CD4-positive, alpha-beta T cell (primary cell): ENCODE measurements at places on chromosomes 7 and 10.

GRCh38 chr7:25780904-25781303 is 371.1 kb upstream of the NFE2L3 start:
- DNase-seq = no peak

DNA sequence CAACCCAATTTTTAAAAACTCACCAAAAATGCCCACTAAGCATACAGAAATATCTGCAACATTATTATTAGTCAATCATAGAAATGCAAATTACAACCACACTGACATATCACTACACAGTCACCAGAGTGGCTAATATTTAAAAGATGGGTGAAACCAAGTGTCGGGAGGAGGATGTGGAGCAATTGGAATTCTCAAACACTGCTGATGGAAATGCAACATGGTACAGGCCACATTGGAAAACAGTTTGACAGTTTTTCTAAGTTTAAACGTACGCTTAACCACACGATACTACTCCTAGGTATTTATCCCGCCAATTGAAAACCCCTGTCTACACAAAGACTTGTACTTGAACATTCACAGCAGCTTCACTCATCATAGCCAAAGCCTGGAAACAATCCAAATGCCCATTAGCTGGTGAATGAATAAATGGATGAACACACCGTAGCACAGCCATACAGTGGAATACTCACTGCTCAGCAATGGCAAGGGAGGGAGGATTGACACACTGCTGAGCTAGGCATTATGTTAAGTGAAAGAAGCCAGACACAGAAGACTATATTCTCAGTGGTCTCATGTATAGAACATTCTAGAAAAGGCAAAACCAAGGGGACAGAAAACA is 16.3 kb downstream of the GCK start:
- no peak for DNase-seq

- DNase-seq = no peak
These were observed 50.2 kb downstream of the ARHGAP22 start for GRCh38 chr10:48554656-48555055.

GRCh38 chr7:158935062-158935461 is 78.7 kb downstream of the DYNC2I1 start:
- no peak for DNase-seq

GRCh38 chr10:64320448-64320847 is 799.2 kb downstream of the REEP3 start:
- no peak for DNase-seq

DNA sequence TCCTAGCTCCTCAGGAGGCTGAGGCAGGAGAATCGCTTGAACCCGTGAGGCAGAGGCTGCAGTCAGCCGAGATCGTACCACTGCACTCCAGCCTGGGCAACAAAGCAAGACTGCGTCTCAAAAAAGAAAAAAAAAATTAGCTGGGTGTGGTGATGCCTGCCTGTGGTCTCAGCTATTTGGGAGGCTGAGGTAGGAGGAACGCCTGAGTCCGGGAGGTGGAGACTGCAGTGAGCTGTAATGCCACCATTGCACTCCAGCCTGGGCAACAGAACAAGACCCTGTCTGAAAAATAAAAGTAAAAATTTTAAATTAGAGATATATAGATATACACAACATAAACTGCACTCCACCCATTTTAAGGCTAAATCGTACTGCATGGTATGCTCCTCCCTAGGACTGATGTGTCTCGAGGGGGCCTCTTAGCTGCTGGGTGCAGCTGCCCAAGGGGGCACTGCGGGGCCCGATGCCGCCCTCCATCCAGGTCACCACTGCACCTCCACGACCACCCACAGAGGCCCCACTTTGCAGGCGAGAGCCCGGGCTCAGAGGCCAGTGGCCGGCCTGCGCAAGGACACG is 40.9 kb upstream of the FOXK1 start:
- no peak for DNase-seq

GRCh38 chr7:89232-90019 is 102.9 kb upstream of the FAM20C start:
- DNase-seq = no peak

DNA sequence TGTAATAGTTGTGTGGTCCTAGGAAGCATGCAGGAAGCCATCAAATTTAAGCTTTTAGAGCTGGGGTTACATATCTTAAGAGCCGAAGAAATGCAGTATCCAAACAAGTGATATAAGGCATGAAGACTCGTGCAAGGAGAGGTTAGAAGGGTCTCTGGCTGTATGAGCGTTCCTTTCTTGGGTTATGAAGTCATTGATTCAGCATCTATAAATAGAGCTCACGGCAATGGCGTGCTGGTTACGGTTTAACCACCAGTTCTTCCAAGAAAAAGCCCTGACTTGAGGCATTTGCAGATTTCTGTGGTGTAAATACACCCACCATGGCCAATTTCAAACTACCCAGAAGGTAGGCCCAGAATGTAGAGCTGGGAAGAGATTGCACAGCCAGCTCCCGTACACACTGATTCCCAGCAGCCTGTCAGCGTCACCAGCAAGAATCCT is 72.0 kb upstream of the KAT6B start:
- DNase-seq = no peak

- no peak for DNase-seq
These were observed 19.6 kb downstream of the ABI1 start for GRCh38 chr10:26840938-26841732.

DNA sequence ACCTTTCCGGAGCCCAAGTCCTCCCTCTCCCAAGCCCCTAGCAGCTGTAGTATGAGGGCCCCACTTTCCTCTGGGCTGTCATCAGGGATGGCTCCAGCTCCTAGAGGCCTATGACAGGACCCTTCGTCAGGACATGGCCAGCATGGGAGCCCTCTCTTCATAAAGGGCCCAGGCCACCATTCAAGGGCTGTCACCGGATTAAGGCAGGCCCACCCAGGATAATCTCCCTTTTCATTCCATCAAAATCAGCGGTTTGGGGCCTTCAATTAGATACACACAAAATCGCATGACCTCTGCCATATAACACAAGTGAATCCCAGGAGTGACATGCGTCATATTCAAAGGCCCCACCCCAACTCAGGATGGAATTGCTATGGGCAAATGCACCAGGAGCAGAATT is 12.2 kb upstream of the GDF10 start:
- DNase-seq = no peak

DNA sequence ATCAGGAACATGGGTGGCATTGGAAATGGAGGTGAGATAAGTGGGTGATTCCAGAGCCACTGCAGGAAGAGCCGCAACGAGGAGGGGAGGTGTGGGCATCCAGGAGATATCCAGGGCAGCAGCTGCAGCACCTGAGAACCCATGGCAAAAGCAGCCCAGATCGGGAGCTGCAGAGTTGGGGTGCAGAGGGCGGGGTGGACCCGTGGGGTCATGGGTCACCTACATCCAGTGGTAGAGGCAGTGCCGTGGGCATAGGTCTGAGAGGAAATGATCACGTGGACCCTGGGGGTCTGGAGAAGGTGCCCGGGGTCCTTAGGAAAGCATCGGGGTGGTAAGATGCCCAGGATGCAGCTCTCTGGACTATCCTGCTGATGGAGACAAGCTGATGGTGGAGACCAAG is 530.0 kb downstream of the GLRX3 start:
- no peak for DNase-seq

GRCh38 chr10:49096890-49097445 is 18.4 kb downstream of the VSTM4 start:
- DNase-seq = no peak

GRCh38 chr10:16828701-16829175 is 11.5 kb upstream of the RSU1 start:
- DNase-seq = no peak

- no peak for DNase-seq
These were observed 296.7 kb upstream of the KLF6 start for GRCh38 chr10:4081685-4082111.

GRCh38 chr10:124916585-124917427 is 25.1 kb upstream of the ZRANB1 start:
- DNase-seq = peak; percentile 97

GRCh38 chr7:154914996-154915380 is 87.9 kb downstream of the PAXIP1 start:
- DNase-seq = no peak

- DNase-seq = no peak
These were observed 123.8 kb upstream of the RHOBTB1 start for GRCh38 chr10:61067671-61068336.

GRCh38 chr10:92405419-92405924 is 114.5 kb downstream of the MARCHF5 start:
- DNase-seq = no peak

DNA sequence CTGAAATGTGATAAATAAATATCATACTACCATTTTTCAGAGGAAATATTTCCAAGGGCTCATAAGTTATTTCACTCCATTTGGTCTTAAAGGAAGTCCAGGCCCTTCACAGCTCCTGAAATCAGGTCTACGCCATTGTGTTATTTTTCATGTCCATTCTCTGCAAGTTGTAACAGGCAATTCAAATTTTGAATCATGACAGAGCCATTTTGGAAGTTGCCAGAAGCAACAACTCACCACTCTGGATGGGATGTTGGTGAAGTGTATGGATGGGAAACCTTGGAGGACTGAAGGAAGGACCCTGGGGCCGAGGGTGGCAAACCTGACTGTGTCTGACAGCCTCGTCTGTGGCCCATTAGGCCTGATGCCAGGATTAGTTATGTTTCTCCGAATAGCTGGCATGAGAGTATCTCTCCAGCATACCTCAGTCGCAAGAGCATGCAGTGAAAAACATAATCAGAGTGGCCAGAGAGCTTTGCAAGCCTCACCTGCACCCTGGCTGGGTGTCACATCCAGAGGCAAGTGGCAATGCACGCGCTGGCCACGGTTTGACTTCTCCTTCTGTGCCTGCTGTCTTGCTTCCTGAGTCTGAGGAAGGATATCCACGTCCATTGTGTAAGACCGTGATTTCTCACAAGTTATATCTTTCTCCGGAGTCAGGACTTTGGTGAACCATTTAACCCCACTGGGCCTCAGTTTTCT is 87.1 kb downstream of the NRP1 start:
- DNase-seq = no peak

DNA sequence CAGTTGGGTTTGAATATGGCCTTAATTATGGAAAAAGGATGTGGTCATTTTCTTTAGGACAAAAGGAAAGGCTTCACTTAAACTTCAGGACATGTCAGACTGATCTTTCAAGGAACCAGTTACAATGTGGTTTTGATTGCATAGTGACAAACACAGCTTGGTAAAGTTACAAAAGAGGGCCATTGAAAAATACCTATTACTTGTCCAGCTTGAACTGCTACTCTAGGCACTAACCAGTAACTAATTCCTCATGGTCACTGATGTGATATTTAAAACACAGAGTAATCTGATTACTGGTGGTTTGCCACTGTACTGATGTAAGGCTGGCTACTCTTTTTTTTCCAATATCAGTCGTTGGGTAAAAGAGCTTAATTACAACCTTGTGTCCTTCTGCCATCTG is 22.6 kb downstream of the TES start:
- no peak for DNase-seq
